Neuronal stem cell (in vitro differentiated cells): ENCODE measurements at places on chromosomes 5 and 9.
A peak's percentile ranks its signal among the peaks of the same experiment; 100 is the strongest.

DNA sequence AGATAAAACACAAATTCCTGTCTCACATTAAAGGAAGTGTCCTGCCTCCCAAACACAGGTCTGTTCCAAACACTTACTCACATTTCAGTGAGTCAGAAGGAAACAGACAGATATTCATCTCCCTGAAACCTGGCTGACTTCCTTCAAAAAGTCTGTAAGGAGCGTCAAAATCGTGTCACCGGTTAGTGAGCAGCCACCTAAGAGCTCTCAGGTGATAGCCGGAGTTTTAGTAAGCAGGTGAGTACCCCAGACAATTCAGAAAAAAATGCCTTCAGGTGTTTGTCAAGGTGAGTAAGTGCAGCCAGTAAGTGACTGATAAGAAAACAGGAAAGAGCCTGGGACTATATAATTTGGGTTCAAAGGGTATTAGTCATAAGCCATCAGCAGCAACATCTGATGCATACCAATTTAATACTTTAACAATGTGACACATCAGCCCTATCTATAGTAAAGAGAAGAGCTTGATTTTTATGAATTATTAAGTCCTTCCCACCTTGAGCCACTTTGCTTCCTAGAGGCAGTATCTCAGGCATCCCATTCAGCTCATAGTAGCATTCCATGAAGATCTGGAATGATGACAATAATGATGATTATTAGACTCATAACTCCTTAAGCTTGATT is 1.3 kb upstream of the ITGA2 start:
- DNase-seq, result no peak

GRCh38 chr5:142584891-142585290 is 101.0 kb downstream of the FGF1 start:
- DNase-seq, result no peak

GRCh38 chr9:94553029-94553938 is 1.6 kb upstream of the PCAT7 start:
- DNase-seq, result no peak

DNA sequence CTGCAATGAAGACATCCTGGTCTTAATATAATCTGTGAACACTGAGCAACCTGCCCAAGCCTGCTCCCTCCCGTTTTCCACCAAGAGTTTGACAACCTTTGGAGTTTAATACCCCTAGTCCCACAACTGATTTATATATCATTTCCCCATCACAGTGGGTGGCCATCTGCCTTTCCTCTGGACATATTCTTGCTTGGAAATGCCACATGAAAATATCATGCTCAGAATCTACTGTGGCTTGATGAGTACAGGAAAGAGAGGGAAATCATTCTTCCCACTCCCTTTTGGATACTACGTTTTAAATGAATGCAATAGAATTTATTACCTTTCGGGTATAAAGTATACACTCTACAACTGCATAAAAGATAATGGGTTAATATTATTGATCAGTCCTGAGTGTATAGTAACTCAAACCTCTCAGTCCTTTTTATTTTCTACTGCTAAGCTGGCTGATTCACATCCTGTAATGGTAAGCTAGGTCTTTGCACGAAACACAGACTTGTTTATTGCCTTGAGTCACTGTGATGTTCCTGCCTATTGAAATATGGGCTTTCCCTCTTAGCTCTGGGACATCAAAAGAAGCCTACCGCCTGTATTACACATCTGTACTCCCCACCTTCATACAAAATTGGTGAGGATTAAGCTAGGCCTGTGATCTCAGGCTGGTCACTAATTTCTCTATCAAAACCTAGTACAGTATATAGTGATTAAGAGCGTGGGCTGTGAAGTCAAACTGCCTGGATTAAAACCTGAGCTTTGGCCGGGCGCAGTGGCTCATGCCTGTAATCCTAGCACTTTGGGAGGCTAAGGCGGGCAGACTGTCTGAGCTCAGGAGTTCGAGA is 67.6 kb upstream of the NR5A1 start:
- no peak for DNase-seq

GRCh38 chr5:104778-105296 is 12.9 kb downstream of the PLEKHG4B start:
- no peak for DNase-seq

DNA sequence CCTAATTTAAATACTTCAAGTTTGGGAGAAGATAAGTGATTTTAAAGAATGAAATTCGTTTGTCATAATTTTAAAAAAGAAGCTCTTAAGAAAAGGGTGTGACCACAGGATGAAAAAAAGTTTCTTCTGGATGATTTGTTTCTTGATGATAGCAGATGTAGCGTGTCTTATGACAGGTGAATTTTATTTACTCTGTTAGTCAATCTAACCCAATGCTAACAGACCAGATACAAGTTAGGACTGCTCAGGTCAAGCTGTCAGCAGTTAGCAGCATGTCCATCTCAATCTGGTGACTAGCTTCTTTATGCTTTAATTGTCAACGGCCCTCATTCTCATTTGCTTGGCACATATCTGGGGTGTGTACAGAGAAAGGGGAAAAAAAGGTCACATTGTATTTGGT is 456.0 kb downstream of the BNC2 start:
- DNase-seq, result no peak

- DNase-seq, result no peak
These were observed 7.4 kb downstream of the TLX3 start for GRCh38 chr5:171316258-171317121.

GRCh38 chr5:95555553-95555952 is 652 bp downstream of the ARSK start:
- DNase-seq, result peak; percentile 1

DNA sequence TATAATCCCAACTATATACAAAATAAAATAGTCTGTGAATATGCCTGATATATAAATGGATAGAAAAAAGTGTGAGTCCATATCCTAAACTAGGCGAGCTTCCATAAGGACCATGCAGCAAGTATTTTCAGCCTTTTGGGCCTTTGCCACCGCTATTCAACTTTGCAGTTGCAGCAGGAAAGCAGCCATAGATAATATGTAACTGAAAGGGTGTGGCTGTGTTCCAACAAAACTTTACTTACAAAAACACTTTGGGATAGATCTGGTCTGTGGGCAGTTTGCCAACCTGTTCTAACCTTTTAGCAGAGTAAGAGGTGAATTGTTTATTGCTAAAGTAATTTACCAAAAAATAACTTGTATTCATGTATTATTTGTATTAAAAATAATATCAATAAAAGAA is 127.8 kb upstream of the GPR151 start:
- DNase-seq, result no peak

DNA sequence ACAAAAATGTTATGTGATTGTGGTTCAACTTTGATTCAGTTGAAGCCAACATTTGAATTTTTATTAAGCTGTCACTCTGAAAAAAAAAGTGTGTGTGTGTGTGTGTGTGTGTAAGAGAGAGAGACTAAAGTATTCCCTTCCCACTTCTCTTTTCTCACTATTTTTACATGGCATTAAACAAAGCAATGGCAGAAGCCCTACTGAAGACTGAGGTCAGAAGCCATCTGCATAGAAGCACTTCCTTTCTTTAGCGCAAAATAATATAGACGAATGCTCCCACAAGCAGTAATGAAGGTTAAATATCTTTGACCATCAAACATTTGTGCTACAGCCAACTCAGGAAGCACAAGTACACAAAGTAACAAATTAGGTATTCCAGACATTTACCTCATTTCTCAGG is 540.5 kb downstream of the KCTD16 start:
- no peak for DNase-seq

- peak; percentile 51 for DNase-seq
These were observed 177.6 kb upstream of the SMARCA2 start for GRCh38 chr9:1837453-1838084.

DNA sequence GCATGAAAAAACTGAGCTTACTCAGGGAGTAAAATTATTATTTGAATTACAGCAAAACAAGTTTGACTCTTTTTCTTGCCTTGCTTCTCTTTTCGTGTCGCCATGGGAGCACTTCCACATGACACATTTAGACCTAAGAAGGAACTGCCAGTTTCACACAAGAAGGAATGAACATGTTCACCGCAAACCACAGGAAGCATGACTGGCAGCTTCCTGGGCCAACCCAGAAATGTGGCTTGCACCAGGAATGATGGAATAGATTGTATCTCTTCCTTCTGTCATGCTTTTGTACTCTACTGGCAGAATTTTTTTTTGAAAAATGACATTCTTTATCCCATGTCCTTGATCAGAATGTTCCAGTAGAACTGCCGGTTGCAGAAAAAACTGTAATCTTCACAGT is 32.9 kb upstream of the MAN2A1 start:
- no peak for DNase-seq

- no peak for DNase-seq
These were observed 43.6 kb downstream of the GAS1 start for GRCh38 chr9:86903734-86904085.

GRCh38 chr5:1208743-1209488 is 7.5 kb downstream of the SLC6A19 start:
- peak; percentile 33 for DNase-seq

- peak; percentile 45 for DNase-seq
These were observed 1.3 kb downstream of the MAP3K1 start for GRCh38 chr5:56816546-56817081.

- DNase-seq, result no peak
These were observed 212.5 kb downstream of the SEMA6A start for GRCh38 chr5:116361979-116362577.

DNA sequence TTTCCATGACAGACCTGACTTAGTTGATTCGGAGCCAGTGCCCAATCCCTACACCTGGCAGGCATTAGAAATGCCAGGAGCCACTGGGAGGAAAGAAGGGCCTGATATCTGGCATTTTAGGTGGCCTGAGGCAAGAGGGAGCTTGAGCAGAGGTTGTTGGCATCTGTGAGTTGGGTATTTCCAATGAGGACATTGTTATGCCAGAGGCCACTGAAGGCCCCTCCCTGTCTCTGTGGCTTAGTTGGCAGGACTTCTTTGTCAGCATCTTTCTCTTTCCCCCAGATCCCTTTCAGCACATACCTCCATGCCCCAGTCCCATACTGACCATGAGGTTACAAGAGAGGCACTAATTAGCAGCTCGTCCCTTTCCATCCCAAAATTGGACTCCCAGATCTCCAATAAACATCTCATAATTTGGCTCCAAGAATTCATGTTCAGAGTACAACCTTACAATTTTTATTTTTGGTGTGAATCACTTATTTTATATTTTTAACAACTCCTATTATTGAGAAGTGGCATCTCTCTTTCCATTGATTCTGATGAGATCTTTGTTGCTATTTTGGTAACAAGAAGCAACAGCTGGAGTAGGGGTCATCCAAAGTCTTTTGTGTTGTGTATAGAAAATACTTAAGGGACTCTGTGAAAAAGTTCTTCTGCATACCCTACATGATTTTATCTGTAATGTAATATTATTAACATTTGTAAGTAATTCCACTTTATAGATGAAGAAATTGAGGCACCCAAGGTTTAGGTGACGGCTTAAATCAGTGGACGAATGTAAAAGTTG is 68.6 kb upstream of the MAP3K1 start:
- DNase-seq, result no peak

GRCh38 chr9:130642926-130643325 is 21.5 kb upstream of the PRDM12 start:
- no peak for DNase-seq

DNA sequence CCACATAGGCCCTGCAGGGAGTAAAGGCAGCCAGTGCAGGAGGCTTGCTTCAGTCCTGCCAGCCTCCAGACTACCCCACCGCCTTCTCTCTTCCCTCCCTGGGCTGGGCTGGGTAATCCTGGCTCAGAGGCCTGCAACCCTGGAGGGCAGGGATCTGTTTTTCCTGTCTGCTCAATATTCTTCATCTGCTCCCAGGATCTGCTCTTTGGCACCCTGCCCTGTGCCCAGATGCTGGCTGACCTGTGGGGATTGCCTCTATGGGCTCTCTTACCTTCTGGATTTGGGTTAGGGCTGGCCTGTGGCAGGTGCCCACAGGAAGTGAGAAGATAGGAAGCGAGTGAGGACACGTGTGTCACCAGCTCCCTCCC is 7.3 kb upstream of the ANGPTL2 start:
- no peak for DNase-seq

DNA sequence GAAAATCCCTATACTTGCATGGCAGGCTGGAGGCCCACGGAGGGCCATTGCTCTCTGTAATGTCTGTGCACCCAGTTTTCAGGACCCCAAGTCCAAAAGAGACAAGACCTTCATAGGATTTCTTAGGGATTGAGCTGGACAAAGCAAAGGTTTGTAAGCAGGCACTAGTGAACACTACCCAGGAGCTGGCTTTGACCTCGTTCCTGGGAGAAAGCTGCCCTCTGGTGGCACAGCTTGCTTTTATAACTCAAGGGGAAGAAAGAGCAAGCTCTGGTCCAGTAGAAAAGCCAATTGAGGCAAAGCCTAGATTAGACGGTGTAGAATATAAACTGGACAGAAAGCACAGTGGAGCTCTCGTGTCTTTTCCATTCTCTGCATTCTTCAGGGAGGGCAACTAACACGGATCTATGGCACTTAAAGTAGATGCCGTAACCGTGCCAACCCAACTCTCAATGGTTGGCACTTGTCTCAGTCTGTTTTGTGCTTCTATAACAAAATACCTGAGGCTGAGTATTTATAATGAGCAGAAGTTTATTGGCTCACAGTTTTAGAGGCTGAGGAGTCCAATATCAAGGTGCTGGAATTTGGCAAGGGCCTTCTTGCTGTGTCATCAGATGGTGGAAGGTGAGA is 7.9 kb downstream of the GABRP start:
- peak; percentile 48 for DNase-seq

DNA sequence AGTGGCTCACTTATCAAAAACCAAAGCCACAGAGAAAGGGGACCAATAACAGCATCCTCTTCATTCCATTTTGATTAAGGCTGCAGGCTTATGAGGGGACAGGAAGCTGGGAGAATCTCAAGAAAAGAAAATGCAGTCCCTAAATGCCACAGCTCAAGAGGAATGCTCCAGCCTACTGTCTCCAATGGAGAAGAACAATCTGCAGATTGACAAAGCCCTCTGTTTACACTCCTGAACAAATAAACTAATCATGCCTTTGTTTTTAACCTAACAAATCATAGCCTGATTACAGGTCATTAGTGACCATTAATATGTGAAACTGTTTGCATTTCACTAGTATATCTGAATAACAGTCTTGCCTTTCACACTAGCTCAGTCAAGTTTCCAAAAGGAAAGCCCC is 26.5 kb downstream of the PPP2R2B start:
- DNase-seq, result no peak

- no peak for DNase-seq
These were observed 69.4 kb upstream of the NFIB start for GRCh38 chr9:14383294-14383693.

- DNase-seq, result no peak
These were observed 63.2 kb downstream of the NFIB start for GRCh38 chr9:14250794-14251153.

- no peak for DNase-seq
These were observed 60.0 kb upstream of the DHFR start for GRCh38 chr5:80714570-80715298.
